Fibroblast of mammary gland (primary cell): ENCODE measurements at places on chromosomes 16 and 17.

- peak; percentile 10 for DNase-seq
Measured at GRCh38 chr17:36829676-36830075, 107.6 kb upstream of the LHX1 start.

DNA sequence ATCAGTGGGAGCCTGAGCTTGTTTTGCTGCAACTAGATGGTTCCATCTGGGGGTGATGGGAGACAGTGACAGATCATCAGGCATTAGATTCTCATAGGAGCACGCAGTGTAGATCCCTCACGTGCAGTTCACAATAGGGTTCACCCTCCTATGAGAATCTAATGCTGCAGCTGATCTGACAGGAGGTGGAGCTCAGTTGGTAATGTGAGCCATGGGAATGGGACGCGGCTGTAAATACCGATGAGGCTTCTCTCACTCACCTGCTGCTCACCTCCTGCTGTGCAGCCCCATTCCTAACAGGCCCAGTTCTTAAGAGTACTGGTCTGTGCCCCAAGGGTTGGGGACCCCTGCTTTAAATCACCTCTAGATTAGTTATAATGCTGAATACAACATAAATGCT lies 137.5 kb upstream of the PLEKHM1 start:
- no peak for DNase-seq

- DNase-seq = no peak
Measured at GRCh38 chr17:49946208-49946607, 22.8 kb upstream of the DLX4 start.

GRCh38 chr17:77324227-77324626 lies 183.5 kb downstream of the SEC14L1 start:
- no peak for DNase-seq

GRCh38 chr17:81071761-81072741 lies 37.1 kb downstream of the BAIAP2 start:
- no peak for DNase-seq

DNA sequence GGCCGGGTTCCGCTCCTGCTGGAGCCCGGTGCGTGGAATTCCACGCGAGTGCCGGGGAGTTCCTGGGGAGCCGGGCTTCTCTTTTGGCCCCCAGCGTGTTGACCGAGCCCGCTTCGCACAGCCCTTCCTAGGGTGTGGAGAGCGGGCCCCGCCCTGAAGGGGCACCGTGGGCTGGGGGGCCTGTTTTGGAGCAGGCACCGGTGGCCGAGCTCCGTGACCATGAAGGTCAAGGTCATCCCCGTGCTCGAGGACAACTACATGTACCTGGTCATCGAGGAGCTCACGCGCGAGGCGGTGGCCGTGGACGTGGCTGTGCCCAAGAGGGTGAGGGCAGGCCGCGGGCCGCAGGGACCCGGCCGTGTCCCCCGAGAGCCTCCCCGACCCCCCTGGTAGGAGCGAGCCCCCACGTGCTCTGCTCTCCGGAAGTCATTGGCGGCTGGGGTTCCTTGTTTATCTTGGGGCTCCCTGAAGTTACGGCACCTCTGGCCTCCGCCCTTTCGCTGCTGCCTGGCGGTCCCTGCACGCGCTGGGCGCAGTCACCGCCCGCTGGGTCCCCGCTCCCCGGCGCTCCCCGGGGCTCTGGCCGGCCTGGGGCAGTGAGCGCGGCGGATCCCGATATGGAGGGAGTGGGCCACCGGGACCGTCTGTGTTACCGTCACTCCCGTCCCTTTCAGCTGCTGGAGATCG lies 528 bp downstream of the HAGHL start:
- no peak for DNase-seq

- DNase-seq = peak; percentile 81
Measured at GRCh38 chr17:80832266-80832676, 159.4 kb upstream of the CHMP6 start.

DNA sequence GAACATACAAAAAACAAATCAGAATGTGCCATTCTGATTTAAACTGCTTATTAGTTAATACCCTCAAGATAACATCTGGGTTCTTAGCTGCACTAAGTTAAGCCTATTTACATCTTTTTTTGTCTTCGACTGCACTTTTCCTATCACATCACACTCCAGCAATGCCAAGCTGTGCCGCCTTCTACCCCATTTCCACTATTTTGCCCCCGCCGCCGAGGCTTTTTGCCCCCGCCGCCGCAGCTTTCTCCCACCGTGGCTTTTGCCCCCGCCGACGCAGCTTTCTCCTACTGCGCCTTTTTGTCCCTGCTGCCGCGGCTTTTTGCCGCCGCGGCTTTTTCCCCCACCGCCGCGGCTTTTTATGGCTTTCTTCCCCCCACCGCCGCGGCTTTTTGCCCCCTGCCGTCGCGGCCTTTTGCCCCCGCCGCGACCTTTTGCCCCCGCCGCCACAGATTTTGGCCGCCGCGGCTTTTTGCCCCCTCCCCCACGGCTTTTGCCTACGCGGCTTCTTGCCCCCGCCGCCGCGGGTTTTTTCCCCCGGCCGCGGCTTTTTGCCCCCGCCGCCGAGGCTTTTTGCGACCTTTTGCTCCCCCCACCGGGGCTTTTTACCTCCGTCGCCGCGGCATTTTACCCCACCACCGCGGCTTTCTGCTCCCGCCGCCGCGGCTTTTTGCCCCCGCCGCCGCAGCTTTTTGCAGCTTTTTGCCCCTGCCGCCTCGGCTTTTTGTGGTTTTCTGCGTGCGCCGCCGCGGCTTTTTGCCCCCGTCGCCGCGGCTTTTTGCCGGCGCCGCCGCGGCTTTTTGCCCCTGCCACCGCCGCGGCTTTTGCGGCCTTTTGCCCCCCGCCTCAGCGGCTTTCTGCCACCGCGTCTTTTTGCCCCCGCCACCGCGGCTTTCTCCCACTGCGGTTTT lies 331.4 kb upstream of the WSB1 start:
- no peak for DNase-seq

- DNase-seq = no peak
Measured at GRCh38 chr16:48310908-48311641, 63.7 kb upstream of the ABCC11 start.

DNA sequence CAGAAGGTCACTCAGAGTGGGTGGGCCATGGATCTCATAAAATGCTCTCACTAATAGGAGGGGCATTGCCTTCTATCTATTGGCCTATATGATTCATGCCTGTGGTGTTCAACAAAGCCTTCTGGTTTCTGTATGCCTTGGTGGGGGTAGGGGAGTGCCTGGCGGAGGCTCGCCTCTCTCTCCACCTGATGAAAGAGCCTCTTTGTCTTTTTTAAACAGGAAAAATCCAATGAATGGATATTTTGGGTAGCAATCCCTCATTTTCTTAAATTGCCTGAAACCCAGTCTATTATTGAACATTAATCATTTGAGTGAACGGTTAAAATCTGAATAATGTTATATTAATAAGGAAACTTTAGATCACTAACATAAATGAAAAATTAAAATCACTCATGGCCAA lies 90.6 kb downstream of the TOX3 start:
- DNase-seq = no peak

GRCh38 chr16:78242239-78242630 lies 142.8 kb downstream of the WWOX start:
- DNase-seq = no peak

GRCh38 chr16:4131621-4132020 lies 15.4 kb upstream of the ADCY9 start:
- DNase-seq = no peak

DNA sequence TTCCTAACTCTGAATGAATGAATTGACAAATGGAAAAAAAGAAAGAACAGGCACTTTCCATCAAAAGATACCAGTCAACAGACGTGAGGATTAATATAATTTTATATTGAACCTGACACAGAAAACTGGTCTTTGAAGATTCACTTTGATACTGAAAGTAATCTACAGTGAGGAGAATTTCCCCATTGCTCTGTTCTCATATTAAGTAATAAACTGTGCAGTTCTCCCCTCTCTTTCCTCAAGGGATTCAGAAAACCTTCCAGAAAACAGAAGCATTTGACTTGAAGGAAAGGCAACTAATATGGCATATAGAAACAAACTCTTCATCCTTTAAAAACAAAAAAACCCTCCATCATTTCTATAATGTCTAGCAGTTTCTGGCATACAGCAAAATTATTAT lies 2.2 kb downstream of the TEX2 start:
- DNase-seq = no peak
